Activated naive CD4-positive, alpha-beta T cell treated with anti-CD3 and anti-CD28 coated beads for 36 hours (primary cell): ENCODE measurements at places on chromosomes 7 and 10. TPM values are rescaled to one million over a fixed set of nuclear protein-coding genes. Genes with fewer than 3 reads are reported as not detected.

The SLC16A9 gene
- 0.86 TPM for total RNA-seq

DNA sequence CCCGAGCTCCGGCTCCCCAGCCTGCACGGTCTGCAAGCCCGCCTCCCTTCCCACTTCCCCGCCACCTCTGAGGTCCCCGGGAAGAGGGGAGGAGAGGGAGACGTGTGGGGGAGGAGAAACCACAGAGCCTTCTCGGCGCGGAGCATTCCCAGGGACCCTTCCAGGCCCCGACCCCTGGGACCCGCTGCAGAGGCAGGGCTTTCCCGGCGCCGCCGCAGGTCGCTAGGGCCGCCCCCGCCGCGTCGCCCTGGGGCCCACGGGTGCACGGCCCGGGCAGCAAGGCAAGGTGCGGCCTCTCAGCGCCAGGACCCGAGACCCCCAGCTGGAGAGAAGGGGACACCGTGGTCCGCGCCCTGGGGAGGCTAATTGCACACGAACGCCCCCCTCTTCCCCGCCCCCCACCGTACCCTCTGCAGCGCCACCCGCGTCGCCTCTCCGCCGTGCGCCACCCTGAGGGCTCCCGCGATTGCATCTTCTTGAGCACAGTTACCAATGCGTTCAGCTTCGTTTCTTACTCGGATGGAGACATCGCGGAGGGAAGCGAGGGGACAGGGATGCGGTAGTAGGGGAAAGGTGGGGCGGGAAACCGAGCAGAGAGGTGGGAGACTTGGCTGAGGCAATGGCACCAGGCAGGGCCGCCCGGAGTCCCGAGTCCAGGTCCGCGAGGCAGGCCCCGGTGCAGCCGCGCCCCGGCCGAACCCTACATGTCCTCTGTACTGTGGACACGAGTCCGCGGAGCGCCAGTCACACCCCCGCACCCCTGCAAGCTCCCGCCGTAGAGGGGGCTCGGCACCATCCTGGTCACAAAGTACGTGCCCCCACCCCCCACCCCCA is 28.9 kb downstream of the SKIDA1 start:
- H3K36me3 ChIP-seq, result no peaks in the 10 kb centered on the region
- H3K4me1 ChIP-seq, result peaks cover 14% of the 10 kb centered on the region
- peak; percentile 69 for DNase-seq
- H3K4me3 ChIP-seq, result peak overlapping the region; percentile 77
- H3K27me3 ChIP-seq, result peaks cover 57% of the 10 kb centered on the region

The SLC12A9 gene
- 10.1 TPM for total RNA-seq

DNA sequence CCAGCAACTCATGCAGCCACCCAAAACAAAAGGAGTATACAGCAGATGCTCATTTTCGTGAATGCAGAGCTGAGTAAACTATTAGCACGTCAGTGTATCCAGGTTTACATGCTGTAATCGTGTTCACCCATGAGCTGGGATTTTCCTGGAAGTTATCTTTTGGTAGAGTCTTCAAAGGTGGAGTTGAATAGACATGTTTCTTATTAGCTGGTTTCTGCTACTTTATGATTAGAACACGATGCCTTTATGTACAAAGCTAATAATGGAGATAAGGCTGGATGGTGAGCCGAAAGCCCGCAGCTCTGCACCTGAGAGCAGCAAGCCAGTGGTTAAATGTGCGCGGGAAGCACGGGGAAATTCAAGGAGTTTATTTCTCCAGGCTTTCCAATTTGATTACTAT is 123.8 kb downstream of the ADARB2 start:
- no peak for DNase-seq
- H3K4me1 ChIP-seq, result peaks cover 3% of the 10 kb centered on the region

The MOSPD3 gene
- 13.0 TPM for total RNA-seq

The POLR2J2 gene
- 4.8 TPM for total RNA-seq

The ZNF25 gene
- 9.4 TPM for total RNA-seq

GRCh38 chr10:72927485-72927884 is 27.1 kb downstream of the PLA2G12B start:
- no peak for DNase-seq
- no peak overlapping the region for H3K27ac ChIP-seq
- no peaks in the 10 kb centered on the region for H3K4me1 ChIP-seq
- peaks cover 6% of the 10 kb centered on the region for H3K27me3 ChIP-seq

GRCh38 chr7:105854498-105854897 is 21.9 kb downstream of the ATXN7L1 start:
- no peak overlapping the region for H3K4me3 ChIP-seq
- H3K36me3 ChIP-seq, result no peaks in the 10 kb centered on the region
- peaks cover 50% of the 10 kb centered on the region for H3K4me1 ChIP-seq
- H3K27ac ChIP-seq, result no peak overlapping the region

DNA sequence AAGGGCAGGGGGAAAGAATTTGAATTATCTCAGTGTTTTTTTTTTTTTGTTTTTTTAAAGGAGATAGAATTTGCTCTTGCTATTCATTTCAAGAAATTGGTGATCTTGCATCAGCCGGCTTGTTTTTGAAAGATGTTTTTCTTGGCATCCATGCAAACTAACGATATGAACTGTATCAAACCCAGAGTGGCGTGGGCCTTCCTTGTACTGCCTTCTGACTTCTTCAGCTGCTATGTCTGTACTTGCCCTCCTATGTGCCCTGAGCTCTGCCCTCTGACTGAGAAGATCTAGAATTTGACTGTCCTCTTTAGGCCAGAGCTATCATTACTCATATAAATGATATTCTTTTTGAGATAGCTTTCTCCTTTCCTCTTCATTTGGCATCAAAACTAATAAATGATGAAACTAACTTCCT is 183.1 kb downstream of the EXOC4 start:
- H3K36me3 ChIP-seq, result peaks cover 3% of the 10 kb centered on the region
- peaks cover 2% of the 10 kb centered on the region for H3K4me1 ChIP-seq
- H3K27ac ChIP-seq, result no peak overlapping the region
- DNase-seq, result no peak
- no peak overlapping the region for H3K4me3 ChIP-seq

GRCh38 chr10:443459-443858 is 246.0 kb downstream of the DIP2C start:
- H3K27me3 ChIP-seq, result no peaks in the 10 kb centered on the region
- H3K27ac ChIP-seq, result no peak overlapping the region
- no peaks in the 10 kb centered on the region for H3K36me3 ChIP-seq

GRCh38 chr10:27225011-27225590 is 15.5 kb downstream of the ACBD5 start:
- peaks cover 4% of the 10 kb centered on the region for H3K36me3 ChIP-seq
- no peak overlapping the region for H3K4me3 ChIP-seq
- H3K4me1 ChIP-seq, result peaks cover 7% of the 10 kb centered on the region
- no peaks in the 10 kb centered on the region for H3K27me3 ChIP-seq

GRCh38 chr7:38311329-38311937 is 38.0 kb upstream of the TARP start:
- no peaks in the 10 kb centered on the region for H3K36me3 ChIP-seq
- H3K4me3 ChIP-seq, result peak overlapping the region; percentile 60
- no peak for DNase-seq
- no peak overlapping the region for H3K27ac ChIP-seq

The BTBD16 gene
- total RNA-seq, result not detected

The ADCYAP1R1 gene
- total RNA-seq, result not detected

GRCh38 chr7:2792235-2792634 is 51.9 kb downstream of the GNA12 start:
- H3K4me3 ChIP-seq, result no peak overlapping the region
- peaks cover 20% of the 10 kb centered on the region for H3K36me3 ChIP-seq
- no peaks in the 10 kb centered on the region for H3K4me1 ChIP-seq
- H3K27ac ChIP-seq, result no peak overlapping the region
- no peak for DNase-seq

The INTS15 gene
- total RNA-seq, result 27.5 TPM

DNA sequence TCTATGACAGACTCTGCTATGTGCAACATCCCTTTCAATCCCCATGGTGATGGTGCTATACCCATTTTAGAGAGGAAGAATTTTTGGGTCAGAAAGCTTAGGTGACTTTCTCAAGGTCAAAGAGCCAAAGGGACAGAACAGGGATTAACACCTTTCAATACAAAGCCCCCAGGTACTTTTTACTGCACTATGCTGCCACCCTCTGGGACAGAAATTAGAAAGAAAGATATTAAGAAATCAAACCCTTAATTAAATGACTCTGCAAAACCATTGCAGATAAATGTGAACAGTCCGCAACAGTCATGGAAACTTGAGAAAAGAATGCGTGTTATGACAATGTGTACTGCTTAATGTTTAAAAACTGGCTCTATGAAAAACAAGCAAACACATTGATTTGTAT is 673.7 kb downstream of the MAGI2 start:
- H3K27me3 ChIP-seq, result no peaks in the 10 kb centered on the region
- H3K4me1 ChIP-seq, result no peaks in the 10 kb centered on the region
- H3K4me3 ChIP-seq, result no peak overlapping the region

The THSD7A gene
- total RNA-seq, result not detected

The PGAM2 gene
- not detected for total RNA-seq

The PKD2L1 gene
- not detected for total RNA-seq

DNA sequence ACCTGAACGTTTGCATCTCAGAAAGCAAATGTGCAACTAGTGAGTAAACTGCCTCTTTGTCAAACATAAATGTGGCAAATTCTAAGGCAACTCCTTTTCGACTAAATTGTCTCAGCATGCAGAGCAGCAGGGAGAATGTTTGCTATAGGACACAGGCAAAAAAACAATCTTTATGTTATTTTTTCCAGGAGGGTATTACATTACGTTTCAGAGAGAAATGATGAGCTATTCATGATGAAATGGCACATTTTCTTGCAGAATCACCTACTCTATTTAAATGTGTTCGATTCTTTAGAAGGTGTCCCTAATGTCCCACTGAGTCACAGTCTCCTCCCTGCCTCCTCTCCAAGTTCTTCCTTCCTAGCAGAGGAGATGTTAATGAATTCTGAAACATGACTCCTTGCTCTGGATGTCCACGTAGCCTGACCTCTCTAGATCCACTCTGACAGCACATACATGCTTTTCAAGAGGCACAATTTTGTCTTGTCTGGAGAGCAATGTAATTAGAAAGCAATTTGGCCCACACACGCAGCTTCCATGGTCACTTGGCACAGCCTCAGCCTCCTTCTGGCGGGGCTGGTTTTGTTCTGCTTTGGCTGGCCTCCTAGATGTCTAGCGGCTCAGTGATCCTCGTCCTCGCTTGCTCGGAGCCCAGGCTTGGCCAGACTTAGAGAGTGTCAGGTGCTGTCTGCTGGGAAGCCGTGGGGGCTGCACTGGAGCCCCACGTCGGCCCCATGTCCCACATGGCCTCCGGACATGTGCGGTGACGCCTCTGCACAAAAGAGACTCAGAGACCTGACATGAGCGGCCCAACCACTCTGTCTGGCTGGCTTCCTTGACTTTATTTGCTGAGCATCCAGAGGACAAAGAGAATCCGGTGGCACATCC is 125.7 kb upstream of the ZNF438 start:
- DNase-seq, result no peak
- H3K27me3 ChIP-seq, result no peaks in the 10 kb centered on the region

The C10orf90 gene
- not detected for total RNA-seq

The DRGX gene
- total RNA-seq, result not detected

DNA sequence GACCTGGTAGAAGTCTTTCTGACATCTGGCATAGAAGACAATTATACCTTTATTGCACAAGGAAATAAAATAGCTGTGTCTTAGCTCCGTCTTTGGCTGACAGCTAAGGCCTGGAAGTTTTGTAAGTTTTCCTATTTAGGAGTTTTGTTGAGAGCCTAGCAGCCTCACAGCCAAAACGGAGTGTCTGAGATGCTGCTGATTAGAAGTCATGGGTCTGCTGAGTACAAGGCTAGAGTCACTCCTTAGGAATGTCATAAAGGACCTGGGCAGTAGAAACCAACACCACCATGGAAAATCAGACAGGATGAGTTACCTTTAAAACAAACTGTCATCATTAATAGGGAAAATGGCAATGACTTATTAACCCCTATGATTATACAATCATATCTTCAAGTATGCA is 442.5 kb downstream of the KCNMA1 start:
- H3K27ac ChIP-seq, result no peak overlapping the region
- peaks cover 6% of the 10 kb centered on the region for H3K27me3 ChIP-seq
- no peaks in the 10 kb centered on the region for H3K36me3 ChIP-seq
- H3K4me1 ChIP-seq, result no peaks in the 10 kb centered on the region
- no peak for DNase-seq

DNA sequence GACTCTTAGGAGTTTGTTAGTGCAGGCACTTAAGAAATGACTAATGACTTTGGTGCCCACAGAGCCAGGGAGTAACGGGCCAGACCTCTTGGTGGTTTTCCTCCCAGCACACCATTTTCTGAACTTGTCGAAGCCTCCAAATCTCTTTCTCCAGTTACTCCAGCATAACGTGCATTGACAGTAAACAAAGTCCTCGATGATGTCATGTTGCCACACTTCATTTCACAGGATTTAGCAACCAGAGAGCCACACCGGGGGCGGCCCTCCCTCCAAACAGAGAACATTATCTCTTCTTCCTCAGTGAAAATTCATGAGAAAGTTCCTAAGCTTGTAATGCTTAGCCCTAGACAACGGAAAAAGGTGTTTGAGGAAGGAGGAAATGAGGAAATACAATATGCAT is 4.0 kb upstream of the SVOPL start:
- no peaks in the 10 kb centered on the region for H3K27me3 ChIP-seq
- no peak overlapping the region for H3K27ac ChIP-seq
- DNase-seq, result no peak

The PLA2G12B gene
- not detected for total RNA-seq
